H9 (cell line): ENCODE measurements at places on chromosomes 7 and 10. TPM values are rescaled to one million over a fixed set of nuclear protein-coding genes. Genes with fewer than 3 reads are reported as not detected.

The CC2D2B gene
- 0.59 and 0.72 TPM in 2 replicates for total RNA-seq

The ITPRID1 gene
- total RNA-seq = 1.1 and 1.2 TPM in 2 replicates

- H3K27ac ChIP-seq = no peak overlapping the region
- no peaks in the 10 kb centered on the region for H3K27me3 ChIP-seq
- H3K4me1 ChIP-seq = no peaks in the 10 kb centered on the region; the same call in 1 of the 2 replicates
- H3K4me3 ChIP-seq = no peak overlapping the region
Observed at GRCh38 chr7:6419310-6419773, 28.4 kb downstream of the DAGLB start.

The ADAP1 gene
- 6.2 and 6.8 TPM in 2 replicates for total RNA-seq

DNA sequence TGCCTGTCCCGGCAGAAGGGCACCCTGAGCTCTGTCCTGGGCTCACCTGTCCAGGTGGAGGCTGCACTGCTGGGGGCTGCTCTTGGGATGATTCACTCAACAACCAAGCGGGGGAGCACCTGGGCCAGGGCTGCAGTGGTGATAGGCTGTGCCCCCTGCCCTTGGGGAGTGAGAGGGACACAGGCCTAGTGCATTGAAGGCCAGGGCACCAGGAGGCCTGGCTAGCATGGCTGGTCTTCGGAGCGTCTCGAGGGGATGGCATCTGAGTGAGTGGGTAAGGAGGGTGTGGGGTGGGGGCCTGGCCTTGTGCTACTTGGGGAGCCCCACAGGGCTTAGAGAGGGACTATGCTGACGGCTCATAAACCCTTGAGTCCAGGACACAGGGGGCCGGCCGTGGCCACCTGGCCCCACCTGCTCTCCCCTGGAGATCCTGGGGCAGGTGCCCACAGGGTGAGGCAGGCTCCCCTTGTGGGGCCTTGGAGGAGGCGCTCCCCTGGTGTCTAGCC, 3.1 kb downstream of the PWWP2B start:
- DNase-seq = no peak
- no peak overlapping the region for H3K4me3 ChIP-seq
- H3K36me3 ChIP-seq = no peaks in the 10 kb centered on the region
- no peaks in the 10 kb centered on the region for H3K27me3 ChIP-seq

GRCh38 chr10:7006566-7006965, 404.3 kb downstream of the SFMBT2 start:
- no peak overlapping the region for H3K27ac ChIP-seq
- no peaks in the 10 kb centered on the region; the same call in 1 of the 2 replicates for H3K27me3 ChIP-seq
- H3K36me3 ChIP-seq = no peaks in the 10 kb centered on the region
- no peak for DNase-seq
- no peaks in the 10 kb centered on the region for H3K4me1 ChIP-seq

The ANTXRL gene
- not detected in 2 replicates for total RNA-seq

- no peak overlapping the region for H3K27ac ChIP-seq
- no peaks in the 10 kb centered on the region for H3K4me1 ChIP-seq
- no peaks in the 10 kb centered on the region for H3K27me3 ChIP-seq
- no peaks in the 10 kb centered on the region for H3K36me3 ChIP-seq
- no peak for DNase-seq
Observed at GRCh38 chr7:81789406-81790119, 19.7 kb upstream of the HGF start.

GRCh38 chr7:116028787-116029186, 1.8 kb downstream of the TFEC start:
- H3K27me3 ChIP-seq = no peaks in the 10 kb centered on the region
- no peak for DNase-seq
- H3K4me1 ChIP-seq = no peaks in the 10 kb centered on the region
- no peak overlapping the region for H3K27ac ChIP-seq
- H3K36me3 ChIP-seq = no peaks in the 10 kb centered on the region

The GNB2 gene
- 171 and 174 TPM in 2 replicates for total RNA-seq

DNA sequence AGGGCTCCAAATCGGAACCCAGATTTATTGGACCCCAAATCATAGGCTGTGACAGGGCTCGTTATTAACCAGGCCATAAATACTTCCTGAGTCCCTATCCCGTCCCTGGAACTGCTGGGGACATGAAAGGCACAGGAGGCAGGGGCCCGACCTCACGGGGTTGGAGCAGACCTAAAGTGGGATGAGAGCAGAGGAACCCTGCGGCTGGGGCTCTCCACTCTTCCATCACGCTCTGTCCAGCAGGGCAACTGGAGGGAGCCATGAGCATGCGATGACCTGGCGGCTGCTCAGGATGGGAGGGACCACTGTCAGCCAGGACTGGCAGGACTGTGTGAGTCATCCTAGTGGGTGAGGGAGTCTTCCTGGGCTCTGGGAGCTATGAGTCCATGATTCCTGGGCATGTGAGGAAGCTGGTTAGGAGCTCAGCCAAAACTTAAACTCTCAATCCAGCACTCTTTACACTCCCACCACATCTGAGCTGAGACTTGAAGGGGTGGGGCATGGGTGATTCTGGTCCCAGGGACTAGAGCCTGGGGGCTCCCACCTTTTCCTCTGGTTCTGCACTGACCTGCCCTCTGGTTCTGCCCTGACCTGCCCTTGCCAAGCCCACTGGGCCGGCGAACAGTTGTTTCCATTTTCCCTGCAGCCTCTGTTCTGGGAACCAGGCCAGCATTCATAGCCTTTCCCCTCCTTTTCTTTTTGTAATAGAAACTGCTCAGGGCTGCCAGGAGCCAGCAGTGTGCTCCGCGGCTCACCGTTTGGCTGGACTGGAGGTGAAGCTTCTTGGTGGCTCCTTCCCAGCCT, 47.1 kb downstream of the SYPL1 start:
- no peaks in the 10 kb centered on the region for H3K27me3 ChIP-seq
- no peaks in the 10 kb centered on the region; the same call in 1 of the 2 replicates for H3K36me3 ChIP-seq
- no peak overlapping the region for H3K4me3 ChIP-seq
- no peak overlapping the region for H3K27ac ChIP-seq

The NEUROD6 gene
- total RNA-seq = not detected in 2 replicates

The LIPN gene
- not detected in 2 replicates for total RNA-seq

The NKX1-2 gene
- total RNA-seq = 14.9 and 15.3 TPM in 2 replicates

GRCh38 chr10:2989292-2989947, 77.9 kb upstream of the PFKP start:
- H3K4me3 ChIP-seq = no peak overlapping the region
- peaks cover 5% of the 10 kb centered on the region; the same call in 1 of the 2 replicates for H3K36me3 ChIP-seq
- H3K27me3 ChIP-seq = no peaks in the 10 kb centered on the region

The PAX2 gene
- total RNA-seq = not detected in 2 replicates

The TCF7L2 gene
- 71.1 and 73.0 TPM in 2 replicates for total RNA-seq

DNA sequence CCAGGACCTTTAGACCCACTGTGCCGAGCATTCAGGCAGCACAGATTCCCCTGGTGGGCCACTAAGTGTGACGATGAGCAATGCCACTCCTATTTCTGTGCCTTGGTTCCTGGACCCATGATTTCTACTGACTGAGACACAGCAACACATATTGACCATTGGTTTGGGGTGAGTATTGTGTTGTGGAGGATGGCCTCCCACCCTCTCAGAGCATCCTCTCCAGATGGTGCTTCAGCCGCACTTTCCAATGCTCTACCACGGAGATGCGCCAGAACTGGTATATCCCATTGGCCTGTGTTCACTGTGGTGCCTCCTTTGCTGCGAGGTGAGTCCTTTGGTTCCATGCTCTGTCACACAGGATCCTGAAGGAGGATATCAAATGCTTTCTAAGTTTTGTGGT, 10.1 kb upstream of the GDF10 start:
- H3K36me3 ChIP-seq = no peaks in the 10 kb centered on the region
- H3K4me3 ChIP-seq = no peak overlapping the region
- DNase-seq = no peak
- H3K27ac ChIP-seq = no peak overlapping the region
- H3K4me1 ChIP-seq = no peaks in the 10 kb centered on the region
- no peaks in the 10 kb centered on the region for H3K27me3 ChIP-seq

The ARMC3 gene
- total RNA-seq = 0.09 and 0.37 TPM in 2 replicates

The PON2 gene
- 23.8 and 26.7 TPM in 2 replicates for total RNA-seq

GRCh38 chr7:23443974-23444373, 26.3 kb downstream of the IGF2BP3 start:
- H3K36me3 ChIP-seq = peaks cover 48% of the 10 kb centered on the region
- no peaks in the 10 kb centered on the region for H3K27me3 ChIP-seq
- DNase-seq = no peak
- H3K4me1 ChIP-seq = no peaks in the 10 kb centered on the region

DNA sequence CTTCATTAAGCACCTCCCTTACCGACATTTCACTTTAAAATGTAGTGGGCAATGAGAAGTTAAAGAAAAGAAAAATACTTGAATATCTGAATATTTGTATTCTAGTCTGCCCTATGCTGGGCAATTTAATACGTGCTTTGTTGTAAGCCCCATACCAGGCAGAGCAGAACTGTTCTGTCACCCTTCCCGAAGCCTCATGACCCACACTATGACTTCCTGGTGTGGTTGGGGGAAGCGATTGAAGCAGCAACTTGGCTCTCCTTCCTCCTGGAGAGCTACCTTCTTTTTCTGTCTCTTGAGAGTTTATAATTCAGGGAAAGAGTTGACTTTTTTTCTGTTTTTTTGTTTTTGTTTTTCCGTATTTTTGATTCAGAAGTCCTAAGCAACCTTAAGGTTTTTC, 243.7 kb downstream of the INHBA start:
- no peak for DNase-seq
- H3K4me1 ChIP-seq = no peaks in the 10 kb centered on the region
- H3K27me3 ChIP-seq = no peaks in the 10 kb centered on the region
- H3K36me3 ChIP-seq = no peaks in the 10 kb centered on the region

GRCh38 chr10:102115775-102116174, 4.4 kb downstream of the LDB1 start:
- H3K27ac ChIP-seq = no peak overlapping the region
- DNase-seq = no peak
- H3K27me3 ChIP-seq = no peaks in the 10 kb centered on the region
- H3K4me3 ChIP-seq = peak overlapping the region; percentile 91
- H3K4me1 ChIP-seq = peaks cover 19% of the 10 kb centered on the region

The CCDC146 gene
- total RNA-seq = 0.37 and 0.72 TPM in 2 replicates

DNA sequence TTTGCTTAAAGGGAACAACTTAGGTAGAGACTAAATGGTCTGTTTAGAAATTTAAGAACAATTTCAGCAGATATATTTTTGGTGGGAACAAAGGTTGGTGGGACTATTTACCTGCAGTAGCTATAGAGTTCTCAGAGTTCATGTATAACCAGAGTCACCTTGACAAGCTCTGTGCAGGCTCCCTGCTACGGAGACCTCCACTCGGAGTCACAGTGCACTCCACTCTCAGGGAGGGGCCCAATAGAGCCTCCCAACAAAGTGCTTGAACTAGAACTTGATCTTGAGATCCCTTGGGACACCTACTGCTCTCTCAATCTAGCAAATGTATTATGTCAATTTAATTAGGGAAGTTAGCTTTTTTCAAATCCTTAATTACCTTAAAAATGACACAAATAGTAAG, 2.3 kb downstream of the MYPN start:
- no peaks in the 10 kb centered on the region for H3K27me3 ChIP-seq
- no peak for DNase-seq
- no peak overlapping the region for H3K4me3 ChIP-seq
- no peak overlapping the region for H3K27ac ChIP-seq
- no peaks in the 10 kb centered on the region for H3K36me3 ChIP-seq

DNA sequence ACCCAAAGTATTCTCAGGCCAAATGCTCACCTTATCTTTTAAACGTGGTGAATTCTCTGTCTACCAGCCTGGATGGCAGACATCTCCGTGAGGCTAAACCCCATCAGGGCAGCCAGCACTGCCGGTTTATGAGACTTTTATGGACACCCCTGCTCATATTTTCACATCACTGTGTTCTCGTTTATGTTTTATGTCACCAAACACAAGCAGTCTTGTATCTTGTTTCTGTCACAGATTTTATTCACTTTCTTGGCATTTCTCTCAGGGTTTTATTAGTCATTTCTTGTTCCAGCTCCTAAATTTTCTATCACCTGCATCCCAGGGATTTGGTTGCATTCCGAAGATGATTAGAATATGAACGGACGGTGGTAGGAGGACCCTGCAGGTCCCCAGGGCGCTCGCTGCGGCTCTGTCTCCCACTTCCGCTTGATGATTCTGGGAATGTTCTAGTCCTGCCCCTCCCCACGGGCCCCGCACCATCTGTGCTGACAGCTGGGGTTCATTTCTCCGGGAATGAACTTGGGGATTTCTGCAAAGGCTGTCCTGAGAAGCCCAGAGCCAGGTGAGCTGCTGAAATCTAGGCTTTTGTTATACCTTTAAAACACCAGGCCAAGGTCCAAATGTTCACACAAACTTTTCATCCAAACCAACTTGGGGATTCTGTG, 217.6 kb downstream of the GFRA1 start:
- H3K4me1 ChIP-seq = peaks cover 2% of the 10 kb centered on the region; the same call in 1 of the 2 replicates
- H3K27me3 ChIP-seq = no peaks in the 10 kb centered on the region
- H3K4me3 ChIP-seq = no peak overlapping the region
- no peaks in the 10 kb centered on the region for H3K36me3 ChIP-seq

DNA sequence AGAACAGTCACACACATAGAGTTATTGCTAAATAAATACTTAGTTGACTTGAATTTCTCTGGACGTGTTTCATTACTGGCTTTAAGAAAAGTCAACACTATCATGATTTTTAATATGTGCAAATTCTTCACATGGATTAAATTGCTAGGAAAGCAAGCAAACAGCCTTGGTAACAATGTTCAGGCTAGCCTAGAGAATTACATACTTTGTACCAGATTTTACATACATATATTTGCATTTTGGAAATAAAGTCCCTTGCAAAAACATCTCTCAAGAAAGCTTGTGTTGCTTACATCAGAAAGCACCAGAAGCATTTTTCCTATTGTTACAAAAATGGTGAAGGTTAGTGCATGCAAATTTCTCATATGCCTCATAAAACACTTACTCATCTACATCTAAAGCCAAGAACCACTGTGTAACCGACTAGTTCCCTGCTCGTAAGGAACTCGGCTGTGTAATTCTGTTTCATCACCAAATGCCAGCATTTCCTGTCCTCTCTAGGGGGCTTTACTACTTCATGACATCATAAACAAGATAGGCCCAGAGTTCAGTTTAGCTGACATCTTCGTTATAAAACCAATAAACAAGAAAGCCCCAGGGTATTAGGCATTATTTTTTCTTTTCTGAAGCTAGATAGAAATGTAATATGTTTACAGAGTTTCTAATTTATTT, 87.8 kb downstream of the CFAP58 start:
- H3K27ac ChIP-seq = no peak overlapping the region
- no peaks in the 10 kb centered on the region for H3K36me3 ChIP-seq
- H3K4me3 ChIP-seq = no peak overlapping the region
- no peaks in the 10 kb centered on the region for H3K4me1 ChIP-seq
- no peaks in the 10 kb centered on the region for H3K27me3 ChIP-seq
- no peak for DNase-seq

DNA sequence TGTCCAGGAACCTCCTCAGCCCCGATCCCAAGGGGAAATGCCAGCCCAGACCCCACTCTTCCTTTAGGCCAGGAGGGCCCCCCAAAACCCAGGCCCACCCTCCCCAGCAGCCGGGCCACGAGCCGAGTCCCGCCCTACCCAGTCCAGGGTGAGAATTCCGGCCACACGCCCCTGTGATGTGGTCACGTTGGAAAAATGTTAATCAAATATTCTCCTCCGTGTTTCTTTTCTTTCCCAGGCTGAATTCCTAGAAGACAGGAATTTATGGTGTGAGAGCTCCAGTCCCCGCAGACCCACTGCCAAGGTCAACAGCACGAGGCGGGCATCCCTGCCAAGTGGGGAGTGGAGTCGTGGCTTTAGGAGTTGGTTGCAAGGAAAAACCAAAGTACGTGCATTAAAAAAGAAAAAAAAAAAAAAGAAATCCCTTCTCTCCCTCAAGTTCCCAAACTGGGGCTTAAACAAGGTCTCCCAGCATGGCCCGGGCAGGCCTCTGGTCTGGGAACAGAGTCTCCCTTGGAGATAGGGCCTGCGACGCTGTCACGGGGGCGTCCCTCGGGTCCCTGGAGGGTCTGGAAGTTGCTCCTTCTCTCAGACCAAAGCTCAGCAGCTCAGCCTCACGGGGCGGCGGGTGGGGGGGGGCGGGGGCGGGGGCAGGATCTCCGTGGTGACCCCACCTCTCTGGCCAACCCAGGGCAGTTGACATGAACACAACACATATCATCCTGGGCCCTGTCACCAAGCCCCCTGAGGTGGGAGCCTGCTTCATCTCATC, 28.1 kb upstream of the ELN start:
- H3K4me1 ChIP-seq = no peaks in the 10 kb centered on the region
- peaks cover 3% of the 10 kb centered on the region; the same call in 2 of the 3 replicates for H3K36me3 ChIP-seq
- H3K27me3 ChIP-seq = no peaks in the 10 kb centered on the region
- DNase-seq = no peak
- H3K27ac ChIP-seq = no peak overlapping the region
